ENCODE measurements at places on chromosomes 11 and 22.

GRCh38 chr11:65210361-65210731 lies 28.6 kb downstream of the CAPN1 start:
- no peak overlapping the region for H3K4me3 ChIP-seq
- no peaks in the 10 kb centered on the region for H3K27me3 ChIP-seq
- H3K27ac ChIP-seq, result no peak overlapping the region
- peaks cover 71% of the 10 kb centered on the region for H3K36me3 ChIP-seq
- H3K4me1 ChIP-seq, result no peaks in the 10 kb centered on the region
- DNase-seq, result no peak

GRCh38 chr22:20399866-20400605 lies 6.1 kb downstream of the ZNF74 start:
- no peak overlapping the region for H3K27ac ChIP-seq
- H3K4me1 ChIP-seq, result peaks cover 20% of the 10 kb centered on the region
- no peaks in the 10 kb centered on the region for H3K27me3 ChIP-seq
- no peak overlapping the region for H3K4me3 ChIP-seq
- peaks cover 44% of the 10 kb centered on the region for H3K36me3 ChIP-seq

DNA sequence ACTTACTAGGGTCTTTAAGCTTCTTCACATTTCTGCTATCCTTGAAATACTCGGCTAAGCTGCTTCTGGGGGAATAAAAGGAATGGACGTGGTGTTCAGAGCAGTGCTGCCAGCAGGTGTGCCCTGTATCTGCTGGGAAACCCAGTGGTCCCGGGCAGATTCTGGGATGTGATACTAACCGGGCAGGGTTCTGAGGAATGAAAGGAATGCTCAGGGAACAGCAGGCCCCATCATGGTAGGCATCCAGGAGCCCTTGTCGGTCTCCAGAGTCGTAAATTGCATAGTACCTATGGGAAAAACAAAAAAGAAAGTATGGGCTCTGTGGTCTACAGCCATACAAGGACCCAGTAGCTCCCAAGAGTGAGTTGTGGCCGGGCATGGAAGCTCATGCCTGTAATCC lies 4.5 kb upstream of the TMEM223 start:
- no peak overlapping the region for H3K4me3 ChIP-seq
- no peak overlapping the region for H3K27ac ChIP-seq
- H3K4me1 ChIP-seq, result peaks cover 13% of the 10 kb centered on the region
- no peaks in the 10 kb centered on the region for H3K27me3 ChIP-seq

DNA sequence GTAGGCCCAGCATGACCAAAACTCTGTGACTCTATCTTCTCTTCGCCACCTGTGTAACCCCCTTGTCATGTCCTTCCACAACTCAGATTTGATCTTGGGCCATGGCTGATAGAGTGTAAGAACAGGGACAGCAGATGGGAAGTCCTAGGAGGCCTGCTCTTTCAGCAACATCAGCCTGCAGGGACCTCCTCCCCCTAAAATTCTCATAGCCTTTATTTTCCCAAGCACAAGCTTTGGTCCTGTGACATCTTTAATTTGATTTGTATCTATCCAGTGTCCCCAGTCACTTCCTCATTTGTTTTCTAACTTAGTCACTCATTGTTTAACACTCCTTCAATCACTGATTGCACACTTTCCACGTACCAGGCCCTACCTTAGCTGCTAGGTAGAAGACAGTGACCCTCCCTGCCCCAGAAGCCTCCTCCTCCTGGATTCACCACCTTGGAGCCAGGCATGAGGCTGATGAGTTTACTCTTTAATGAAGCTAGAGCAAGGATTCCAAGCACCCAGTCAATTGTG lies 5.3 kb downstream of the UBQLN3 start:
- DNase-seq, result no peak
- H3K4me3 ChIP-seq, result no peak overlapping the region
- H3K36me3 ChIP-seq, result no peaks in the 10 kb centered on the region
- no peaks in the 10 kb centered on the region for H3K4me1 ChIP-seq
- H3K27me3 ChIP-seq, result no peaks in the 10 kb centered on the region

DNA sequence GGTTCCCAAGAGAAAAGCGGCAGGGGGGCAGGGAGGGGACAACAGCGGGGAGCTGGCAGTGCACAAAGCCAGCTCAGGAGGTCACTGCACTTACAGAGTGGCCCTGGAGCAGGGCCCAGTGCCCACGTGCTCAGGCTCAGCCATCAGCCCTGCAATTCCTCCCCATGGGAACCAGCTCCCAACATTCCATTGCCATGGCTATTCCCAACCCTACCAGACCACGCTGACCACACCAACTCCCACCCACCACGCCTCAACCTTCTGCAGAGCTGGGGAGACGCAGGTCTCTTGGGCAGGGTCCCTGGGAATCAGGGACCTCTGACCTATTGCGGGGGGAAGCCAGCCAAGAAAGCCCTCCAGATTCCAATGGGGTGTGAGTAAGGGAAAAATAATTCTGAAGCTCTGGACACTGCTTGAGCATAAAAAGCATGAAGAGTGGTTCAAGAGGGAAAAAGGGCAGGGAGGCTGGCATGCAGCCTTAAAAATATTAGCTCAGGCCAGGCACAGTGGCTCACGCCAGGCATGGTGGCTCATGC lies 38.3 kb upstream of the TFIP11 start:
- H3K4me3 ChIP-seq, result no peak overlapping the region
- no peaks in the 10 kb centered on the region for H3K36me3 ChIP-seq
- peaks cover 6% of the 10 kb centered on the region for H3K4me1 ChIP-seq
- DNase-seq, result no peak

Data from esophagus muscularis mucosa (tissue), 4 donors.